ENCODE measurements at places on chromosomes 1 and 21. TPM values are rescaled to one million over a fixed set of nuclear protein-coding genes. Genes with fewer than 3 reads are reported as not detected.

The INKA2 gene
- total RNA-seq: 0.67 TPM

The ZZZ3 gene
- total RNA-seq: 48.9 TPM

GRCh38 chr21:41851090-41851790 is 27.9 kb downstream of the PRDM15 start:
- DNase-seq: no peak

DNA sequence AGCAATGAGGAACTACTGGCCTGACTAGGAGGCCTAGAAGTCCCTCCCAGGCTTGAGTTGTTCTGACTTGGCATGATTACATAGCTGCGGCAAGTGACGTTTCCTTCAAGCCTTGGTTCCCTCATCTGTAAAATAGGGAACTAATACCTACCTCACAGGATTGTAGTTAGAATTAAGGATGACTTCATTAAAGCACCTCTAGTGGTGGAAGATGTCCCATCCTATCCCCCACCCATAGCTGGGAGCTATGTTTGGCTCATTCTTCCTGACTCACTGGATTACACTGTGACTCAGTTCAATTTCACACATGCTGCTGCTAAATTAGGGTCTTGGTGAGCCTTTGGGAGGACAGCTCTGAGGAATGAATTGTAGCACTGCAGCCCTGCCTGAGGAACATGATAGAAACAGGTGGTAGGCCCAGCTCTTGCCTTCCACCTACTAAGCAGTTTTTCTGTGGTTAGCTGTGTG is 6.0 kb upstream of the SHISA4 start:
- no peak for DNase-seq

- DNase-seq: no peak
Observed at GRCh38 chr1:202143768-202144401, 652 bp downstream of the ARL8A start.

The RHD gene
- not detected for total RNA-seq

The CHRM3 gene
- 0.09 TPM for total RNA-seq

DNA sequence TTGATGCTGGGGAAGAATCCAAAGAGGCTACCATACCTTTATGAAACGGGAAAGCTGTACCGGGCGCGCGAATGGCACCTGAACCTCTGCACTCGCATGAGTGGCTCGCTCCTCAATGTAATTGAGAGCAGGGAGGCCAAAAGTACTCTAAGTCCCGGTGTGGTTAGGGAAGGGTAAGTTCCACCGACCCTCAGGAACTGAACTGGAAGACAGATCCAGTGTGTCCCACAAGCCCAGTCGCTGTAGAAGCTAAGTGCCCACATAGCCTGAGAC is 1.0 kb downstream of the GATAD2B start:
- no peak for DNase-seq

The TSPEAR gene
- total RNA-seq: under 0.01 TPM

The KRTAP7-1 gene
- total RNA-seq: not detected

The ADAM30 gene
- total RNA-seq: not detected

- DNase-seq: no peak
Observed at GRCh38 chr1:21152423-21153100, 24.1 kb downstream of the EIF4G3 start.

- no peak for DNase-seq
Observed at GRCh38 chr1:247362153-247362552, 30.5 kb upstream of the ZNF496 start.

GRCh38 chr1:28136922-28137613 is 39.4 kb downstream of the PTAFR start:
- no peak for DNase-seq

GRCh38 chr1:184406479-184406878 is 19.6 kb downstream of the C1orf21 start:
- DNase-seq: no peak

- DNase-seq: no peak
Observed at GRCh38 chr1:99621340-99621901, 24.5 kb upstream of the PALMD start.

- DNase-seq: no peak
Observed at GRCh38 chr1:53995683-53996082, 22.3 kb downstream of the LDLRAD1 start.

DNA sequence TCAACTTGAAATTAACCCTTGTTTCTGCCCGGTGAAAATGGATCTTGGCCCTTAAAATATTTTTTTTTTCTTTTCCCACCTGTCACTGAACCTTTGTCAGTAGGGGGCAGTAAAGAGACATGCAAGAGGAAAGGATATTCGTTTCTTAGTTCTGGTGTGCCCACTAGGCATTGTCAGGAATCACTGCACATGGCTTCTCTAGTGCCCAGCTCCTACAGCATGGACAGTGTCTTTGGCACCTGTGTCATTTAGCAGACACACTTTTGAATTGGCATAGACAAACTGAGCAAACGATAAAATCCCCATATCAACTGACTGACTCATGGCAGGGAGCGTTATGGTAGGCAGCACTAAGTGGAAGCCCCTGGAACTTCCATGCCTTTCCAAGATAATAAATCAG is 1048.1 kb downstream of the BRINP3 start:
- DNase-seq: no peak

The TNFRSF9 gene
- 0.09 TPM for total RNA-seq
